ENCODE measurements at places on chromosomes 5 and 9.
A peak's percentile ranks its signal among the peaks of the same experiment; 100 is the strongest.

- no peak for DNase-seq
Observed at GRCh38 chr9:88268886-88269285, 119.4 kb upstream of the SPIN1 start.

GRCh38 chr9:15231788-15232635, 75.0 kb downstream of the TTC39B start:
- no peak for DNase-seq

DNA sequence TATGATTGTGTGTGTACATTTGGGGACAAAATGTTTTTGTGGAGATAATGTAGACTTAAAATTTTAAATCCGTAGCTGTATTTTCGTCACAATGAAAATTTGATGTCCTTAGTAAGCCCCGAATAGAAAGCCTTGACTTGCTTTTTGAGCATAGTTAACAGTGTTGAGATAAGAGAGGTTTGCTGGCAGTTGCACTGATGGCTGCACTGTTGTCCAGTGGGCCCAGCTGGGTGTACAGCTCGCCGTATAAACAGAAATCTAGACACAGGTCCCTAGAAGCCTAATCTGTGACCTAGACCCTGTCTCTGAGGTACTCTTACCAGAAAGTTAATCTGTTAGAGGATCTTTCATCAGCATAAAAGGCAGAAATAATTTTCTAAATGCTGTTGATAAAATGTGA, 271.3 kb upstream of the DMRT1 start:
- DNase-seq = no peak

DNA sequence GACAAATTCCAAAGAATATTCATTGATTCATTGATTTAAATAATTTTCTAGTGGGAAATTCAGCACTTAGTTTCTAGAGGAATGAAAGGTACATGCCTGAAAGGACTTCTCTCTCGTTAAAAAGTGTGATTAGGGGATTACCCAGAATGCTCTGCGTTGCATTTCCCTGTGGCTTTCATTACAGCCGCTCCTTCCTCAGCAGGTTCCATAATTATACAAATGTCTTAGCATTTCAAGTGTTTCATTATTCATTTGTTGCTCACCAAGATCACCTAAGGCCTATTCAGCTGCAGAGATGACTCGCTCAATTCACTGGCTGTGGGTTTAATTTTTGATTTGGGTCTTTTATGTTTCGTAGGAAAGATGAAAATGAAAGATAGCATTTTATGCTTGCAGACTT, 52.8 kb downstream of the SPATA31C2 start:
- DNase-seq = no peak

GRCh38 chr9:129351058-129351641, 173.1 kb upstream of the IER5L start:
- DNase-seq = no peak

DNA sequence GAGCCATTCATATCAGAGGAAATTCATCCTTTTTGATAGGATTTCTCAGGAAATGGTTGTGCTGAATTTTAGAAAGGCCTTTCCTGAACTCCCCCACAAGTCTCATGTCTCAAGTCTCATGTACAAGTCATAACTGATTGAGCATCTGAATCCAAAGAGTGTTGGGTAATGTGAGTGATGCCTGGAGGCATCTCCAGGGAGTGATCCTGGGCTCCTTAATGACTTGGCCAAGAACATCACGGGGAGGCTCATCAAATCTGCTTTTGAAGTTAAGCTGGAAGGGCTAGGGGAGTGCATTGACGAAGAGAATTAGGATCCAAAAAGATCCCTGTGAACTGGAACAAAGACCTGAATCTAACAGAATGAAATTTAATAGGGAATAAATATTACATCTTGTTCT, 79.2 kb downstream of the MAST4 start:
- no peak for DNase-seq

DNA sequence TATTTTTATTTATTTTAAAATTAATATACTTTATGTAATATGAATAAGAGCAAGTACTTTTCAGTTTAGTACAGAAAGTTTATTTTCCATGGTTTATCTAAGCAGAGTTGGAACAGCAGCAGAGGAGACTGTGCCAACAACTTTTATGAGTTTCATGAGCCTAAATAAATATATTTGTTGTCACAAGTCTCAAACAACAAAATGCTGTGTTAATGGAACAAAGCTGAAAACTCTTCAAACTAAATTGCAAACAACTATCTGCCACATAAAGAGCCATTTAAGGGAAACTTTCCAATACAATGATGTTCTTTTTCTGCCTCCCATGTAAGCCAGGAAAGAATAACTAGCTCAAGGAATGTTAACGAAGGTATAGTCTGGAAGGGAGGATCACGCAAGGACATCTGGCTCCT, 96.1 kb downstream of the FBN2 start:
- DNase-seq = no peak

GRCh38 chr5:169711551-169712225, 74.6 kb downstream of the DOCK2 start:
- DNase-seq = no peak

- DNase-seq = no peak
Observed at GRCh38 chr5:1324719-1325190, 20.1 kb downstream of the CLPTM1L start.

- DNase-seq = no peak
Observed at GRCh38 chr9:137218754-137219271, 3.2 kb downstream of the RNF208 start.

DNA sequence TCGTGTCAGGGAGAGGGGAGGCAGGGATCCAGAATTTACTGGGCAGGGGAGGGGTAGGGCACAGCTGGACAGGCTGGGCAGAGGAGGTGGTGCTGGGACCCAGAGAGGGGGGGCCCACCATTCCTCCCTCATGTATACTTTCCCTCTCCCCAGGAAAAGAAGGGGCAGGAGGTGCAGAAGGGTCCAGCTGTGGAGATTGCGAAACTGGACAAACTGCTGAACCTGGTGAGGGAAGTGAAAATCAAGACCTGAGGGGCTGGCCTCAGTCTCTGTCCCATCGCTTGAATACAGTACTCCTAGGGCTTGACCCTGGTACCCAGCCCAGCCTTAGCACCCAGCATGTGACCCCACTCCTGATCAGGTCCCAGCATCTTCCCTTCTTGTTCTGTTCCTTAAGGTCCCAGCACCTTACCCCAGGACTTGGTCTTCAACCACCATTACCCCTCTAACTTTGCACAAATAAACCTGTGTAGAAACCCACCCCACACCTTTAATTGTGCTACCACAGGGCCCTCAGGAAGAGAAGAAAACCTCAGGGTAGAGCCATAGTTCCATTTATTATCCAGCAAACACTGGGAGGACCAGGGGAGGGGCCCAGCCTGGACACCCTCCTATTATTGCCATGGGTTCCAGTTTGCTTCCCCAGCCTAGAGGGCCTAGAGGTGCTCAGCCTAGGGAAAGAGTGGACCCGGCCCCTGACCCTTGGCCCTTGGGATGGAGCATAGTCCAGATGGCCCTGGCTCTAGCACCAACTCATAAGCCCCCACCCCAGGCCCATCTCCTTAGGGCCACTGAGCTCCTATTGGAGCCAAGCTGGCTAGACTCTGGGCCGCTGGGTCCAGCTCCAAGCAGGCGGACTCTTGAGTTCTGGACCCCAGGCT, 2.0 kb downstream of the ENHO start:
- no peak for DNase-seq

DNA sequence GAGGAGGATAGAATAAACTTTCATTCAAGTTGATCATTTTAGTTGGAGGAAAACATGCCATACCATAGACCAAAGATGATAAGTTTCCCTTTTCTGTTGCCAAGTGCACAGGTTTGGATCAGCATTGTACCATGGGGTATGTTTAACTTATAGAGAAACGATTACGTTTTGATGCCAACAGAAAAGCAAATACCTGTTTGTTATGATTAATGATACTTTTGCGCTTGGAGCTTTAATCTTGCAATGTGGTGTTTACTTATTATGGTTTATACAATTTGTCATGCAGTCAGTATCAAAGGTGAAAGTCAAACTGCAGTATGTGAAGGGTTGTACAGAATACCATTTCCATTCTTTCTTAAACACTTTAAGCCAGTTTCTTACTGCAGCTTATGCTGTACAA, 13.2 kb upstream of the ARHGEF28 start:
- no peak for DNase-seq

DNA sequence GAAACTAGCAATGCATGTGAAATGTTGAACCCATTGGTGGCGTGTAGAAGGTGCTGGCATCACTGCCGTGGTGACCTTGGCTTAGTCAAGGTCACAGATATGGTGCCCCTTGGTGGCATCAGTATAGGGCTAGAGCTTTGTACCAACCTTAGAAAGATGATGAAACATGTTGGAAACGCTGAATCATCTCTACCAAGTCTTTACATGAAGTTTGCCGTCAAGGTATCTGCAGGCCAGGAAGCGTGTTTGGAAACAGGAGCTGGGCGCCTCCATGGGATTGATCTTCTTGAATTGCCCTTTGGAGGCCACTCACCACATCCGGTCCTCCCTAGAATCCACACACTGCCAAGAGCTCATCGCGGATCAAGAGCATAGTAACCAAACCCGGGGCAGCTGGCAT, 16.9 kb upstream of the BOD1 start:
- DNase-seq = no peak

DNA sequence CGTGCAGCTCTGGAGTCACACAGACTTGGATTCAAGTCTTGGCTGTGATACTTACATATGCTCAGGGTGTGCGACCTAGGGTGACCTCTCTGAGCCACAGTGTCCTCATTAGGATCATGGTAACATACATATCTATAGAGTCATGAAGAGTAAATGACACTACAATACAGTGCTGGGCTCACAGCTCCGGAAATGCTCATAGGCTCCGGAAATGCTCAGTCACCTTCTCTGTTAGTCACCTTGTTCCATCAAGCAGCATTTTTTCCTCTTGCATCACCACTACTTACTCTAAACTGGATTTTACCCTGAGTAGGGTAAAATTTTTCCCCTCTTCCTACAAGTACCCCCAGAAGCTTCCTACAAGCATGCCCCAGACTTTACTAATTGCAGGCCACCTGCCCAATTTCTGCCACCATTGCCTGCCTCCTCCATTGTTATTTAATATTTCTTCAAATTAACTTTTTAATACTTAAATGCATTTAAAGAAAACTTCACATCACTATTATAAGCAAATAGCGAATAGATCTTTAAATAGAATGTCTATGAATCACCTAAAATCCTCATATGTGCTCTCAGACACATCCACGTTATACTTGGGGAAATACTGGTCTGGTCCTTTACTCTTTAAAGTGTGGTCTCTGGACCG, 147.6 kb upstream of the SPRY4 start:
- peak; percentile 5 for DNase-seq

- DNase-seq = no peak
Observed at GRCh38 chr5:31701642-31702299, 62.8 kb downstream of the PDZD2 start.

All from stimulated activated CD8-positive, alpha-beta memory T cell treated with anti-CD3 and anti-CD28 coated beads, Interleukin-15, amount 100 ng/mL, for 4 hours (primary cell).